ENCODE measurements at places on chromosomes 13 and 19.
A peak's percentile ranks its signal among the peaks of the same experiment; 100 is the strongest.

GRCh38 chr19:2235381-2236063, 607 bp downstream of the PLEKHJ1 start:
- peak; percentile 56 for DNase-seq

GRCh38 chr13:71831716-71832115, 35.3 kb downstream of the DACH1 start:
- DNase-seq = no peak

DNA sequence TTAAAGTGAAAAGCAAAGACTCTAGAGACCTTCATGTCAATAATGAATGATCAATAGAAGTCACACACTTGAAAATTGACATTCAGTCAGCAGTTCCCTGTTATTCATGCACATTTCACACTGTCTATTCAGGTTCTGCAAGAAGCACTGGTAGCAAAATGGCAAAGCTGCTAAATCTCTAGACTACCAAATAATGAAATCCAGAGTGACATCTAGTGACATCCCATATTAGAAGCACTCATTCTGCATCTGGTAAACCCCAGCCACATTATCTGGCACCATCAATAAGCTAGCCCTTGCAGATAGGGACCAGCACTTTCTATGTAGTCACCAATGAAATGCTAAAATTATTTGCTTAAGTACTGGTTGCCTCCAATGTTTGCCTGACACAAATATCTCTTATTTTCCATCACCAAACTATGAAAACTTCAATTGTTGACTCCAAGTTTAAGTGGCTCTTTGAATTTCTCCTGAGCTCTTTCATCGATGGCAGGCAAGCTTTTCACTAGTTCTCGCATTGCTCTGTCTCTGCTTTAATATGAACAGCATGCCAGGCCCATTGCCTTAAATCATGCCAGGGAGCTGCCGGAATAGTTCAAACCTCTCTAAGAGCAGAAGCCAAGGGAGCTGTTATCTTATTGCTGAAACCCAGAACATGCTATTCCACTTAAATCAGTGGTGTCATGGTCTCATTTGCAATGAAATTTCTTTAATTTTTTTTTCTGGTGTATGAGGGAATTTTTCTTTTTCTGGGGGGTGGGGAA, 409.9 kb downstream of the MZT1 start:
- DNase-seq = no peak

DNA sequence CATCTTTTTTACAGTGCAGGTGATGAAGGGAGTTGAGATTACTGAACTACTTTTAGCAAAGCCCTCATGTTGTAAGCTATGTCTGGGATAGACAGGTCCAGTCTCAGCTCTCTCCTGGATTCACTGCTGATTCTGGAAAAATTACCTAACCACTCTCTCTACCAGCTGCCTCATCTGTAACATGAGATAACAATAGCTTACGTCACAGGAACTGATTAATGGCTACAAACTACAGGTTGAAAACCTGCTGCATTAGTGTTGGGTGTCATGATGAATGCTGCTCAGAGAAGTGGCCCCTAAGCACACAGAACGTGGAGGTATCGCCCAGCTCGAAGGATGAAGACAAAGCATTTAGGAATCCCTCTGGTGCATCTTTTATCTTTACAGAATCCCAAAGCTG, 277.8 kb downstream of the ABCC4 start:
- peak; percentile 23 for DNase-seq

DNA sequence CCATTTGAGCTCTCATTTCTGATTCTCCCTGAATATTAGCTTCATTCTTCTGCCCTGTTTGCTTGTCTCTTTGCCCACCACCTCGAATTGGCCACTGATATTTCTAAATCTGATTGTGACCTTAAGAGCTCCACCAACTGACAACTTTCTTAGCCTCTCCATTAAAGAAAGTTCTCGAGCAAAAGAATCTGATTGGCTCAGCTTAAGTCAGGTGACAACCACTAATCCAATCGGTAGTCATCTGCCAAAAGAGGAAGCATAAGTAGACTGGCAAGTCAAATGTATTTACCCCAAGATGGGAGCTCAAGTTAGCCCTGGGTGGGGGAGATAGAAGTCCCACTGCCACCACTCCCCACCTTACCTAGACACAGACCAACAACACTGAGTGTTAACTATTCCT, 41.5 kb downstream of the NOTCH3 start:
- no peak for DNase-seq

DNA sequence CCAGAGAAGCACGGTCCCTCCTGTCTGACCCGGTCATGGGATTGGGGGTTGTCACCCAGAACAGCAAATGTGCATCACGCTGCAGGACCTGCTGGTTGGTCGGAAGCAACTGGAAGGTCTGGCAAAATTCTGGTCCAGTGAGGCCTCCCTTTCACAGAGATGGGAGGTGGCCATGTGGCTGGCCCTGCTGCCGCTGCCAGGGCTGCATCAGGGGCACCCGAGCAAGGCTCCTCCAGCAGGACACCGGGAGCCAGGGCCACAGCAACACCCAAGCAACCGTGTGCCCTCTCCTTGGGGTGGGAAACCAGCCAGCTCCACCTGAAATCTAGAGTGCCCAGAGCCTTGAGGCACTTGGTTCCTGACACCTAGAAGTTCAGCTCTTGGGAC, 11.5 kb upstream of the GAS6 start:
- DNase-seq = no peak

DNA sequence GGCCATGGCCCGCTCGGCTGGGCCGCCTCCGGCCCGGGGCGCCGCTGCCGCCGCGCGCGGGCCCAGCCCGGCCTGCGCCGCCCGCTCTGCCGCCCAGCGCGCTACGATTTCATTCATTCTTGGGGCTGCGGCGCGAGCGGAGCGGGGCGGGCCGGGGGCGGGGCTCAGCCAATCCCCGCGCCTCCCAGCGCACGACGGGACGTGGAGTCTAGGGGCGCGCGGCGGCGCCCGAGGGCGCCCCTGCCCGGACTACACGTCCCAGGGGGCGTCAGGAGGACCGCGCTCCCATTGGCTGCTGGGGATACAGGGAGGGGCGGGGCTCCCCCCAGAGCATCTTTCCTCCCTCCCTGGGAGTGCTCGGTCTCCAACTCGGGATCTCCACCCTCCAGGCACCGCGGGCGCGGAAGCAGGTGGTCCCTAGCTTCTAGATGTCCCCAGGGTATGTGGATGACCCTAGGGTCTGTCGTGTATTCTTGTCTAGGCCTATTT, 5.6 kb upstream of the DPF1 start:
- peak; percentile 79 for DNase-seq

GRCh38 chr13:81779876-81780275, 1439.0 kb upstream of the SPRY2 start:
- DNase-seq = no peak

- no peak for DNase-seq
These were observed 113.7 kb upstream of the OXGR1 start for GRCh38 chr13:97107815-97108529.

- DNase-seq = no peak
These were observed 1.0 kb downstream of the DIRAS1 start for GRCh38 chr19:2719920-2720776.

DNA sequence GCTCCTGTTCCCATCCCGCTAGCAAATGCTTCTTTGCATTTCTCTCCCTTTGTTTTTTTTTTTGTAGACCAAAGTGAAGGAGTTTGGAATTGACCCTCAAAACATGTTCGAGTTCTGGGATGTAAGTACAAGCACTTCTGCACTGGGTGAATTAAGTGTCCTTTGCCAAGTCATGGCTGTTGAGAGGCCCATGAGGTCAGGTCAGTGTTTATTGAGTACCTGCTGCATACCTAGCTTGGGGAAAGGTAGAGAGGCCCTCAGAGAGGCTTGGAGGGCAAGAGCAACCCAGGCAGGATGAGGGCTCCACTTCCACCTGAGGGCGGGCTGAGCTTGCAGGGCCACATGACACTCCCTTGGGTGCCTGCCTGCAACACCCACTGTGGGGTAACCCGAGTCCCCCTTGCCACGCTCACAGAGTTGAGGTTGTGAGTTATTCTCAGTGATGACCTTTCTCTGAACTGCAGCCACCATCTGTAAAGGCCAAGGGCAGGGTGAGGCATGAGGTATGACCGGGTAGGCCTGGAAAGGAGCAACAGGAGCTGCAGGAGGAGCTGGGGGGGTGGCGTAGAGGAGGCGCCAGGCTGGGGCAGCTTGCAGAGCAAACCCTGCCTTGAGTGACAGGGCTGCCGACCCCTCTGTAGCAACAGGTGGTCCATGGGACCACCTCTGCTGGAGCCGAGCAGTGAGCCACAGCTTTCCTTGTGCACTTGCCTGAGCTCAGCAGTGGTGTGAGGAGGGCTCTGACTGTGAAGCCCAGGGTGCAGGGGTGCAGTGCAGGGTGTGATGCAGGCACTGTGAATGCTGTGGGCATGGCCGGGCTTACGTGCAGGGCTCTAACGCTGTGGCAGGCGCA, 16.6 kb downstream of the GPI start:
- no peak for DNase-seq

GRCh38 chr13:112574834-112575613, 12.9 kb downstream of the TUBGCP3 start:
- no peak for DNase-seq

- DNase-seq = no peak
These were observed 36.9 kb upstream of the STARD13 start for GRCh38 chr13:33322543-33322809.

- DNase-seq = no peak
These were observed 43.6 kb downstream of the LYL1 start for GRCh38 chr19:13058951-13059660.

DNA sequence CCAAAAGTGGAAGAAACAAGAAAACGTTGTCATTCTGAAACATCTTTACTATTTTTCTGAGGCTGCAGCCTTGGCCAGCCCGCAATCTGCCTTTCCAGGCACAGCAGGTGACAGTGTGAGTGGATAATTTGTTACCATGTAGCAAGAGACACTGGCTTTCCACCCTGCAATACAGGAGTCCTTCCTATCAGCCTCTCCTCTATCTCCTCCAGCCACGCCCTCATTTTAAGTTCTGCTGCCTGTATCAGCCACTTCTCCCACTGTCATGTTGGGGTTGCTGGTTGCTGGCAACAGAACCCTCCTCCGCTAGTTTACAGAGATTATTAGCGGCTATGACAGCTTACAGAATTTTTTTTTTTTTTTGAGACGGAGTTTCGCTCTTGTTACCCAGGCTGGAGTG, 7.7 kb upstream of the LGALS7 start:
- DNase-seq = no peak

DNA sequence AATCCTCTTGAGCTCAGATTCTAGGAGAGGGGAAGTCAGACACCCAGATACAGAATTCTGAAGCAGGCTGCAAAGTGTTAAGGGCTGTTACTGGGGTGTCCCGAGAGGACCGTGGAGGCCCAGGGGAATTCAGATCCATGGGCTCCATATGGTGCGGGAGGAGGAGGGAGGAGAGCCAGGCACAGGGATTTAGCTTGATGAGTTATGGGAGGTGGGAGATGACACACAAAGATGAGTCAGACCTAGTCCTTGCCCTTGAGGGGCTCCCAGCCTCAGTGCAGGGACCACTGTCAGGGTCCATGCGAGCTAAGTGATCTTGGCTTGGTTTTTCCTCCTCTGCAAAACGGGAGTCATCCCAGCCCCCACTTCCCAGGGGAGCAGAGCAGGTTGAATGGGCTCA, 14.4 kb upstream of the GIPR start:
- no peak for DNase-seq

DNA sequence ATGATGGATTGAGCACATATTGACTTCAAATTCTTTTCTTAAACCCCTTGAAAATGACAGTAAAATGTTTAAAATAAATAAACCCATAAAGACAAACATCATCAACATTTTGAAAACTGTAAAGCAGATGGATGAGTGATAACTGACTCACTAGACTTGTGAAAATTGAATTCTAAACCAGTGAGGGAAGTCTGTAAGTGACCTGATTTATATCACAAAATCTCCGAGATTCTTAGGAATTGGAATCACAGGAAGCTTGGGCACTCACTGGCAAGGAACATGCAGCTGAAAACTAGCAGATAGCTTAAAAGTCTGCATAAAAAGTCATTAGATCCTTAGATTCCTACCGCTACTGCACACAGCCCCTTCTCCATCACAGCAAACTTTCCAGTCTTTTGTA, 51.3 kb upstream of the TSC22D1 start:
- no peak for DNase-seq

DNA sequence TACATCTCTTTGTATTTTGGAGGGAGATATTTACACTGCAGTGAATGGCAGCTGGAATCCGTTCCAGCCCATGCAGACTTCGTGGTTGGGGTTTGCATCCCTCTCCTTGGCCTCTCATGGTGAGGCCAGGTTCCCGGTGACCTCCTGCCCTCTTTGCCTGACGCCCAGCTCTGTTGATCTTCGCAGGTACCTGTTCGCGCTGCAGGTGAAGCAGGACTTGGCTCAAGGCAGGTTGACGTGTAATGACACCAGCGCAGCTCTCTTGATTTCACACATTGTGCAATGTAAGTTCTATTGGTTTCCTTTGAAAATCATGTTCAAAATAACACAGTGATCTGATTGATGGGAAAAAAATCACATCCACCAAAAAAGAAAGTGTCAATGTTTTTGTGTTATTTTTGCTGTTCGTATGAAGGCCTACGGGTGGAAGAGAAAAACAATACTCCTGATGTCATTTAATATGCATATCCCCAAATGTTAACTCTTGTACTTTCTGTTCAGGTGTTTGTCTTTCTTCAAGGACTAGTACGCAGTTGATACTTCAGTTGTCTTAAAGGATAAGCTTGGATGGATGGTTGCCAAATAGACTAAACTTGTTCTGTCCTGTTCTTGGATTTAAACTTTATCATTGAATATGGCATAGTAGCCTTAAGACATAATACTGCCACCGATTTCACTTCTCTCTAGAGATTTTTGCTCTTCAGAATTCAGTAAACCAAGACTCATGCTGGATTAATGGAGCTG, 199.1 kb downstream of the STK24 start:
- DNase-seq = no peak

DNA sequence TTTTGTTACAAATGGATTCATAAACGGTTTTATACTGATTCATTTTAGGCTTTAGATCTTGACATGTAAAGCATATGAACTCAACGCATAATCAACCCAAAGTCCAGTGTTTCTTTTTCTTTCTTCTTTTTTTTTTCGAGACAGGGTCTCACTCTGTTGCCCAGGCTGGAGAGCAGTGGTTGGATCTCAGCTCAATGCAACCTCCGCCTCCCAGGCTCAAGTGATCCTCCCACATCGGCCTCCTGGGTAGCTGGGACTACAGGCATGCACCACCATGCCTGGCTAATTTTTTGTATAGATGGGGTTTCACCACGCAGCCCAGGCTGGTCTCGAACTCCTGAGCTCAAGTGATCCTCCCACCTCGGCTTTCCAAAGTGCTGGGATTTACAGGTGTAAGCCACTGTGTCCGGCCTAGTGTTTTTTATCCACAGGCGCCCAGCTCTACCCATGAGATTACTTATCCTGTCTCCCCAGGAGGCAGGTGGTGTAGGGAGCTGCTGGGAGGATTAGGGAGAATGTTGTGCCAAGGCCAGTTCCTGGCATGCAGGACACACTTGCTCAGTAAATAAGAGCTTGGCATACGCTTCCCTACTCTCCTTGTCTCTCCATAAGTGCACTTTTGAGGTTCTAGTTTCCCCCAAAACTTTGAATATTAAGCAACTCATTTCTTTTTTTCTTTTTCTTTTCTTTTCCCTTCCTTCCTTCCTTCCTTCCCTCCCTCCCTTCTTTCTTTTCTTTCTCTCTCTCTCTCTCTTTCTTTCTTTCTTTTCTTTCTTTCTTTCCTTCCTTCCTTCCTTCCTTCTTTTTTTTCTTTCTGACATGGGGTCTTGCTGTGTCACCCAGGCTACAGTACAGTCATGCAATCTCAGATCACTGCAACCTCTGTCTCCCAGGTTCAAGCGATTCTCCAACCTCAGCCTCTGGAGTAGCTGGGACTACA, 4.8 kb upstream of the CEBPA start:
- DNase-seq = no peak
